ENCODE measurements at places on chromosomes 7 and 10. TPM values are rescaled to one million over a fixed set of nuclear protein-coding genes. Genes with fewer than 3 reads are reported as not detected.
A peak's percentile ranks its signal among the peaks of the same experiment; 100 is the strongest.

- no peak for DNase-seq
- H3K4me3 ChIP-seq, result no peak overlapping the region
- no peak overlapping the region for H3K27ac ChIP-seq
- no peaks in the 10 kb centered on the region for H3K27me3 ChIP-seq
- no peaks in the 10 kb centered on the region for H3K36me3 ChIP-seq
These were observed 86.0 kb downstream of the SPDYE5 start for GRCh38 chr7:75578081-75578480.

GRCh38 chr10:119207713-119208552 is 562 bp downstream of the GRK5 start:
- H3K27ac ChIP-seq, result peak overlapping the region; percentile 91
- no peaks in the 10 kb centered on the region for H3K27me3 ChIP-seq
- peak overlapping the region; percentile 100 for H3K4me3 ChIP-seq
- peak; percentile 60 for DNase-seq

DNA sequence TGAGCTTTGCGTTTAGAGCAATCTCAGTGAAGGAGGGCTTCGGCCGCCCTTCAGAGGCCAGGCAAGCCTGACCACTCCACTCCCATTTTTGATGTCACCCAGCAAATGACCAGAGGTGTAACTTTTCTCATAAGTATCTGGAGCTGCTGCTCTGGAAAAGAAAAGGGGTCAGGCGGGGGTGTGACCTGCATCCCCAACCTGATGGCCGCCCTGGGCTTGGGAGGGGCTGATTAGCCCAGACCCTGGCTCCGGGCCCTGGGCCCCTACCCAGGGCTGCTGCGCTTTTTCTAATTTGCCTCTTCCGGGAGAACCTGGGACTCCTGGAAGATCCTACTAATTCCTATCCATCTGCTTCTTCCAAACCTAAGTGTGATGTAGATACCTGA is 9.6 kb upstream of the EBF3 start:
- H3K27ac ChIP-seq, result no peak overlapping the region
- no peak for DNase-seq
- H3K36me3 ChIP-seq, result peaks cover 2% of the 10 kb centered on the region
- peaks cover 16% of the 10 kb centered on the region for H3K4me1 ChIP-seq
- H3K27me3 ChIP-seq, result peaks cover 73% of the 10 kb centered on the region
- H3K4me3 ChIP-seq, result no peak overlapping the region

GRCh38 chr7:111975346-111975745 is 230.9 kb downstream of the DOCK4 start:
- no peaks in the 10 kb centered on the region for H3K36me3 ChIP-seq
- peaks cover 2% of the 10 kb centered on the region for H3K27me3 ChIP-seq
- no peak for DNase-seq
- H3K4me1 ChIP-seq, result no peaks in the 10 kb centered on the region
- H3K4me3 ChIP-seq, result no peak overlapping the region

DNA sequence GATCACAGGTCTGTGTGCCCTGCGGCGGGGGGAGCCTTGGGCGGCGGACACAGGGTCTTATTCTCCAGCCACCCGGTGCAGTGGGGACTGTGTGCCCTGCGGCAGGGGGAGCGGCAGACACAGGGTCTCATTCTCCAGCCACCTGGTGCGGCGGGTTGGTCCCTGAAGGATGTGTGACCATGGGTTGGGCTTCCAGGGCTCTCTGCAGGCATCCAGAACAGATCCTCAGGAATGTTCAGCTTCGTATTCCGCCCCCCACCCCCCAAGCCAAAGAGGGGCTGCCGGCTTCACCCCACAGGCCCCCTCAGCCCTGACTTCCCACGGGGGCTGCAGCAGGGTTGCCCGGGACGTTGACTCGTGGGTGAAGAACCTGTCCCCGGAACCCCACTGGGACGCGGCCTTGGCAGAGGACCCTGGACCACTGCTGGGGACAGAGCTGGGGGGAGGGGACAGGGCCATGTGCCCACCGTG is 154.5 kb upstream of the PPP2R2D start:
- no peak for DNase-seq
- no peaks in the 10 kb centered on the region for H3K36me3 ChIP-seq
- H3K27me3 ChIP-seq, result peaks cover 18% of the 10 kb centered on the region
- no peaks in the 10 kb centered on the region for H3K4me1 ChIP-seq

- no peak overlapping the region for H3K4me3 ChIP-seq
- peaks cover 3% of the 10 kb centered on the region for H3K27me3 ChIP-seq
- H3K27ac ChIP-seq, result no peak overlapping the region
- no peak for DNase-seq
- H3K4me1 ChIP-seq, result no peaks in the 10 kb centered on the region
These were observed 124.8 kb upstream of the LSM8 start for GRCh38 chr7:118059209-118059608.

The ADIRF gene
- total RNA-seq, result not detected

The MAGI2 gene
- total RNA-seq, result 0.17 TPM

The CRHR2 gene
- total RNA-seq, result 0.07 TPM

DNA sequence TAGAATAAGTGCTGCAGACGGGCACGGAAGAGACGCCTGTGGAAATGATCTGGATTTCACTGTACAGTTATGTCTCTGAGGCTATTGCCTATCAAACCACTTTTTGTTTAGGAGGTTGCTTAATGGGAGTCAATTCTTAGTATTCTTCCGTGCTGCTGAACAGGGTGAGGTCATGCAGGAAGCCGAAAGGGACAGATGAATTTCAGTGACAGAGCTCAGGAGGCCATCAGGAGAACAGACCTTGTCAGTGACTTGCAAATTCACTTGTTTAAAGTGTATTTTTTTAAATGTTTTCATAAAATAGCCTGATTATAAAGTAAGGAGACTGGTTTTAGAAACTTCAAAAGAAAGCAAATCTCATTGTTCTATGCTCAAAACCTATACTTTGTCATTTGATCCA is 58.9 kb downstream of the XRCC2 start:
- no peak overlapping the region for H3K27ac ChIP-seq
- no peak for DNase-seq
- H3K4me1 ChIP-seq, result no peaks in the 10 kb centered on the region
- no peaks in the 10 kb centered on the region for H3K36me3 ChIP-seq
- H3K27me3 ChIP-seq, result no peaks in the 10 kb centered on the region

The ZFAND4 gene
- total RNA-seq, result 11.9 TPM

The PAX4 gene
- not detected for total RNA-seq

GRCh38 chr7:28516390-28517172 is 104.3 kb downstream of the CREB5 start:
- H3K27ac ChIP-seq, result no peak overlapping the region
- no peak overlapping the region for H3K4me3 ChIP-seq
- peaks cover 6% of the 10 kb centered on the region for H3K27me3 ChIP-seq
- H3K4me1 ChIP-seq, result no peaks in the 10 kb centered on the region

GRCh38 chr10:129908406-129908805 is 55.7 kb downstream of the EBF3 start:
- no peaks in the 10 kb centered on the region for H3K36me3 ChIP-seq
- H3K4me3 ChIP-seq, result no peak overlapping the region
- no peak for DNase-seq
- peaks cover 2% of the 10 kb centered on the region for H3K27me3 ChIP-seq
- H3K4me1 ChIP-seq, result no peaks in the 10 kb centered on the region

GRCh38 chr10:5943536-5943935 is 33.8 kb downstream of the IL15RA start:
- H3K27ac ChIP-seq, result no peak overlapping the region
- peaks cover 7% of the 10 kb centered on the region for H3K4me1 ChIP-seq
- DNase-seq, result no peak
- H3K4me3 ChIP-seq, result no peak overlapping the region
- no peaks in the 10 kb centered on the region for H3K36me3 ChIP-seq

The ASZ1 gene
- total RNA-seq, result not detected

DNA sequence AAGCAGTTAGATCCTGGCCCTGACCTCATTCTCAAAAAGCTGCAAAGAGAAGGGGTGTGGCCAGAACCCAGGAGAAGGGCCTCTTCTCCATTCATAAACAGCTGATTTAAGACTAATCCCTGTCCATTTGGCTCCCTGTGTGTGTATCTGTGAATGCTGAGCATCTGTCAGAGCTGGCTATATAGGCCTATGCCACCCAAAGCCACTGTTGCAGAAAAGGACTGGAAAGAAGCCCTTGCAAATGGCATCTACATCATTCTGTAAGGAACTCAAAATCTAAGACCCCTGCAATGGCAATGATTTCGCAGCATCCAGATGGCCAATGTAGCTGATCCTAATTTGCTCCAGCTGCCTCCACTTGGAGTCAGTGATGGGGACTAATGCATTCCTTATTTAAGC is 384.5 kb downstream of the KCNMA1 start:
- H3K4me1 ChIP-seq, result no peaks in the 10 kb centered on the region
- no peak for DNase-seq
- no peak overlapping the region for H3K27ac ChIP-seq

The TIAL1 gene
- total RNA-seq, result 177 TPM

DNA sequence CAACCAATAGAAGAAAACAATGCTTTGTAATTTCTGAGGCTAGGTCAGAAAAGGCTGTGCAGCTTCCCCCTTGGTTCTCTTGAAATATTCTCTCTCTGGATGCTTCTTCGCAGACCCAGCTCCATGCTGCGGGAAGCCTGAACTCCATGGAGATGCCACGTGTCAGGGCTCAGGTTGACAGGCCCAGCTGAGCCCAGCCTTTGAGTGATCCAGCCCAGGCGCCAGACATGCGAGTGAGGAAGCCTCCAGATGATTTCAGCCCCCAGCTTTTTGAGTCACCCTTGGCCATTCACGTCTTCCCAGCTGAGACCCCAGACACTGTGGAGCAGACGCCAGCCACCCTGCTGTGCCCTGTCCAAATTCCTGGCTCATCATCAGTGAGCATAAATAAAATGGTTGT is 378.4 kb upstream of the NRP1 start:
- H3K4me1 ChIP-seq, result no peaks in the 10 kb centered on the region
- DNase-seq, result no peak
- no peak overlapping the region for H3K27ac ChIP-seq
- H3K4me3 ChIP-seq, result no peak overlapping the region

GRCh38 chr10:58412502-58412961 is 27.3 kb downstream of the TFAM start:
- no peaks in the 10 kb centered on the region for H3K36me3 ChIP-seq
- H3K4me3 ChIP-seq, result no peak overlapping the region

The PMS2 gene
- 21.0 TPM for total RNA-seq

The MINDY3 gene
- 16.7 TPM for total RNA-seq

DNA sequence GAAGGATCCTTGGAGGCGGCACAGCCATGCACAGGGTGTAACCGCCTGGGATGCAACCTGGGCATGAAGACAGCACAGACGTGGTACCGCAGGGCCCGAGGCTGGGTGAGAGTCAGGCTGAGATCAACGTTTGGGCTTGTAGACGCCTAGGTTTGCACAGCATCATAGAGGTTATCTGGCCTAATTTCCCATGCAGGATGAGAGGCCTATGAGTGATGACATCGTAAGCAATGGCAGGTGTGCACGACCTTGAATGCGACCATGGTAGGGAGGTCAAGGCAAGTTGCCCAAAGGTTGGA is 7.5 kb downstream of the CALML3 start:
- no peaks in the 10 kb centered on the region for H3K4me1 ChIP-seq
- DNase-seq, result no peak
- H3K27ac ChIP-seq, result no peak overlapping the region
- H3K27me3 ChIP-seq, result no peaks in the 10 kb centered on the region
- H3K4me3 ChIP-seq, result no peak overlapping the region

DNA sequence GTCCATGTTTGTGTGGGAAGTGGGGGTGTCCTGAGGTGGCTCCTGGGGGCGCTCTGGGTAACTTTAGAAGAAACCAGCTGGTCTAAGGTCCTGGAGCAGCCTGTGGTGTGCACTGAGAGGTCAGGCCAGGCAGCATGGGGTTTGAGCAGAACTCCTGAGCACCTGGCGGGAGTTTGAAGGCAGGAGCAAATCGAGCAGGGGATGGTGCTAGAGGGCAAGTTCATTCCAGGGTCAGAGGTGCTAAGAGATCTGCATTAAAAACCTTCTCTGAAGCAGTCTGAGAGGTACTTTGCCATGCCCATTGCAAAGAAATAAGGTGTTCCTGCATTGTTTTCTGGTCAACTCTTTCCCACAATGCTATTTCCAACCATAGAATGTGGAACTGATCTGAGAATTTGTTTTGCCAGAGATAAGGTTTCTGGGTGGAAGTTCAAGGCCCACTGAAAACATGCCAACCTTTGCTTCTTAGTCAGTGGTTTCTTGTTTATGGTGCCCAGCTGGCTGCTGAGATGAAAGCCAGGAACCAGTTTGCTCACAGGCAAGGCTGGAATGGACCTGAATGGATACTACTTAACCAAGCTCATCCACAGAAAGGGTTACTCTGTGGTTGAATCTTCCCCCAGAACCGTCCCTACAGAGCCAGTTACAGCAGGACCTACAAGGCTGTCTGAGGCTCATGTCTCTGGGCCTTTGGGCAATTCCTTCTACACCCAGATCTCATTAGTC is 136.3 kb upstream of the TMEM72 start:
- H3K4me1 ChIP-seq, result no peaks in the 10 kb centered on the region
- no peak overlapping the region for H3K27ac ChIP-seq
- peaks cover 5% of the 10 kb centered on the region for H3K27me3 ChIP-seq
- no peak overlapping the region for H3K4me3 ChIP-seq
- no peaks in the 10 kb centered on the region for H3K36me3 ChIP-seq

- peaks cover 2% of the 10 kb centered on the region for H3K36me3 ChIP-seq
- no peak for DNase-seq
- no peak overlapping the region for H3K27ac ChIP-seq
- H3K4me1 ChIP-seq, result peaks cover 3% of the 10 kb centered on the region
- no peak overlapping the region for H3K4me3 ChIP-seq
- H3K27me3 ChIP-seq, result peaks cover 41% of the 10 kb centered on the region
These were observed 42.6 kb upstream of the HECTD2 start for GRCh38 chr10:91367558-91367957.

The ZNF365 gene
- 1.4 TPM for total RNA-seq

DNA sequence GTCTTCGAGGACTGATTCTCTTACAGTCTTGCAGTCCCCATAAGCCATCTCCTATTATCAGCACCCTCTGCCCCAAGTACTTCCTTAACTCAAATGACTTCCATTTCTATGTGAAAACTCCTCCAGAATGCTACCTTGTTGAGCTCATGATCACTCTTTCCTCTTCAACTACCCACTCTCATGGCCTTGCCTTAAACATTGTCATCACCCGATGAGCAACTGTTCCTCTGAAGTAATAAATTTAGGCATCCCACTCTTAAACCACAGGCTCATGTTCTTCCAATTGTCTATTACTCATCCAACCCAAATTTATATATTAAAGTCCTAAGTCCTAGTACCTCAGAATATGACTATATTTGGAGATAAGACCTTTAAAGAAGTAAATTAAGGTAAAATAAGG is 152.9 kb downstream of the C1GALT1 start:
- peaks cover 12% of the 10 kb centered on the region for H3K4me1 ChIP-seq
- H3K4me3 ChIP-seq, result no peak overlapping the region
- no peak overlapping the region for H3K27ac ChIP-seq
- H3K27me3 ChIP-seq, result peaks cover 5% of the 10 kb centered on the region
- H3K36me3 ChIP-seq, result no peaks in the 10 kb centered on the region

The BTBD16 gene
- not detected for total RNA-seq

- H3K27ac ChIP-seq, result no peak overlapping the region
- DNase-seq, result no peak
- peaks cover 20% of the 10 kb centered on the region for H3K27me3 ChIP-seq
These were observed 370.3 kb upstream of the CELF2 start for GRCh38 chr10:10647331-10647730.

GRCh38 chr10:77545585-77545984 is 92.0 kb downstream of the KCNMA1 start:
- H3K27ac ChIP-seq, result no peak overlapping the region
- peaks cover 4% of the 10 kb centered on the region for H3K27me3 ChIP-seq
- H3K4me1 ChIP-seq, result no peaks in the 10 kb centered on the region
- no peak overlapping the region for H3K4me3 ChIP-seq

Data from activated CD4-positive, alpha-beta memory T cell treated with anti-CD3 and anti-CD28 coated beads for 36 hours (primary cell).